ENCODE measurements at places on chromosomes 4 and X.

GRCh38 chr4:55925241-55925640 is 23.5 kb upstream of the CEP135 start:
- no peak for DNase-seq

GRCh38 chr4:64582492-64582891 is 173.2 kb upstream of the TECRL start:
- DNase-seq, result no peak

DNA sequence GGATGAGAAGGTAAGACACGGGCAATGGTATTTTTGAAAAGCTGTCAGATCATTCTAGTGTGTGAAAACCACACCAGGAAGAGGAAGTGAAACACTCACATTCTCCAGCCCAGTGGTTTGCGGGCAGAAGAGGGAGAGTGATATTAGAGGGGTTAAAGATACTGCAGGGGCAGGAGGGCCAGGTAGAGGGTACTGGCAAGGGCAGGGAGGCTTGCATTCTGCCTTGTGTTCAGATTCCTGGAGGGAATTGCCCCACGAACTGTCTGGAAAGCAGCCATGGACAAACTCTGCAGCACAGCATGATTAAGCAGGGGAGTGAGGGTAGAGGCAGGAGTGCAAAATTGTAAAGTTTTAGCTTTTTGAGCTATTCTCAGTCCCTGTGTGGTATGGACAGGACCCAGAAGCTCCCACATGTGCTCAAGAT is 30.9 kb downstream of the NIPAL1 start:
- no peak for DNase-seq

DNA sequence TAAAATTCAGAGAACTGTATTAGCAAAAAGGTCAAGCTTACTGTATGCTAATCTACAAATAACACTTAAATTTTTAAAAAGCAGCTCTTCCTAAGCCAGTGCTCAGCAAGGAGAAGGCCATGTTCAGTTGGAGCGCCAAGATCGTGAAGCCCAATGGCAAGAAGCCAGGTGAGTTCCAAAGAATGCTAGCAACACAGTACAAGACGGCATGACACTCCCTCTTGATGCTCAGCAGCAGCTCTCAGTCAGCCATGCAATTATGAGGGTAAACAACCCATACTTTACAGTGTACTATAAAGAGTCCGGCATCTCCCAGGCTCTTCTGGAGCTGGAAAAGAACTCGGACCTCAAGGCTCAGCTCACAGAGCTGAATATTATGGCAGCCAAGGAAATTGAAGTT is 34.9 kb downstream of the STX18 start:
- DNase-seq, result no peak

- DNase-seq, result no peak
Observed at GRCh38 chr4:29549342-29549741, 1170.8 kb upstream of the PCDH7 start.

- peak; percentile 14 for DNase-seq
Observed at GRCh38 chrX:140733766-140734342, 24.3 kb downstream of the LINC00632 start.

- no peak for DNase-seq
Observed at GRCh38 chr4:145773581-145774234, 93.8 kb downstream of the C4orf51 start.

DNA sequence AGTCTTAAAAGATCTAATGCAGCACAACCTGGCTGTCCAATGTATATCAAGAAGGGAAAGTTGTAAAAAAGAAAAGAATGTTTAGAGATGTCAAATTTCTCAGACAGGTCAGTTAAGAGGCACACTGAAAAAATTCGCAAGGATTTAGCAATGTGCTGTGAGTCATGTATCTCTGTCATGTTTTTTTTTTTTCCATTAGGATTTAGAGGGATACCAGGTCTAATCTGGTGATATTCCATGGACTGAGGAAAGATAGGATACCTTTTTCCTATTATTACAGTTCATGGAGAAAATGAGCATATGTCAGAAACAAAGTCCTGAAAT is 815.4 kb upstream of the PCDH10 start:
- DNase-seq, result no peak

DNA sequence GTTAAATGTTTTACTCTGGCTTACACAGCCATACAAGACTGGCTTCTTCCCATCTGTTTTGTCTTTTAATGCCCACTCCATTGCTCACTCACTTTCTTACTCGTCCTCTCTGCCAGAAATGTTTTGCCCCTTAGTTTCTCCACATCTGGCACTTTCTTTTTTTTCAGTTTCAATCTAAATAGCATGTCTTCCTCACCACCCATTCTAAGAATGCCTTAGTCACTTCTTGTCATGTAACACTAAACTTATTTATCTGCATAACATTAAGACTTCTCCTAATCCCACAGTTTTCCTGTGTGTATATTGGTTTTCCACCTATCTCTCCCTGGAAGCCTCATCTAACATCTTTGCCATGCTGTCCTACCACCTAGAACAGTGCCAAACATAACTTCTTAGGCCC is 119.3 kb downstream of the ADAMTS3 start:
- DNase-seq, result no peak

DNA sequence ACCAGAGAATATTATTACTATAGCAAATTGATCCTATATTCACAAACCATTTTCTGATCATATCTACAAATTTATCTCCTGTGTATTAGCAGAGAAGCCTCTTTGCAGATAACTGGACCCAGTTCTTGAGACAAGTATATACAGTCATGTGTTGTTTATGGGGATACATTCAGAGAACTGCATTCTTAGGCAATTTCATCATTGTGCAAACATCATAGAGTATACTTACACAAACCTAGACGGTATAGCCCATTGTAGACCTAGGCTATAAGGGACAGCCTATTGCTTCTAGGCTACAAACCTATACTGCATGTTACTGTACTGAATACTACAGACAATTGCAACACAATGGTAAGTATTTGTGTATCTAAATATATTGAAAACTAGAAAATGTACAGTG is 152.5 kb upstream of the SPANXN4 start:
- DNase-seq, result no peak

DNA sequence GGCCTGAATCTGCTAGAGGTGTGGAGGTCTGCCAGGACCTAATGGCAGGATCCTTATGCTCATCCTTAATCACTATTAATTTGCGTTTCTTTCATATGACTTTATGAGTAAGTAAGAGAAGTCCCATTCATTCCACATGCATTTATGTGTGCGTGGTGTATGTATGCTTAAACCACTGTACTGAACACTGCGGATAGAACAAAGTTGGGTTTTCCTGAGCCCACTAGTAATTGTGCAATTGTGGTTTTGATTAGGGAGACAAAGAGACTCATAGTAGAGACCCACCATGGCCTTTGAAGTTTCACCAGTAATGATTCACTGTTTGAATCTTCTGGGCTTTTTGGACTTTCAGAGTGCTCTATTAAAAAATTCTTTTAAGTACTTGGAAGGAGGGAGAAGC is 498.5 kb upstream of the DIPK2B start:
- DNase-seq, result no peak

DNA sequence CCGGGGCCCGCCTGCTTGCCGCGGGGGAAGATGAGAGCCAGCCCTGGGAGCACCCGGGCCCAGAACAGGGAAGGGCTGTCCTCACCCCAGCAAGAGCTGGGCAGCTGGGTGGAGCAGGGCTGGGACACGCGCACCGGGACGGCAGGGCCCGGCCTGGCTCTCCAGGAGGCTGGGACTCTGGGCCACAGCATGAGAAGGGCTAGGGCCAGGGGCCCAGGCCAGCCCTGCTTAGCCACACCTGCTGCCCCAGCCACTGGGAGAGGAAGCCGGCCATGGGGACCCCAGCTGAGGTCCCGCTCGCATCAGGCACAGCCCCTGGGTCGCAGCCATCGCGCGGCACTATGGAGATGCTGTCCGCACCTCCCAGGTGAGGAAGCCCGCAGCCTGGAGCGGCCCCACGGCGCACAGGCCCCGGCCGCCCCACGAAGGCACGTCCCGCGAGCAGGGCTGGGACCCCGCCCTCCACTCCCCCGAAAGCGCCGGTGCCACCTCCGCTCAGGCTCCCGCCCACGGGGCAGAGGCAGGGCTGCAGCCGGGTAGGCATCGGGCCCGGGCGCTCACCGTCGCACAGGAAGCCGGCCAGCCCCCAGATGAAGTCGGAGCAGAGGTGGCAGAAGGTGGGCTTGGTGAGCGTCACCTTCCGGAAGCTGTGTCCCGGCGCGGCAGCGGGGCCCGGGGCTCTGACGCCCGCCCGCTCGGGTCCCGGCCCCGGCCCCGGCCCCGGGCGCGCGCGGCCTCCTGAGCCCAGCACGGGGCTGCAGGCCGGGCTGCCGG is 531 bp downstream of the DGKQ start:
- no peak for DNase-seq

GRCh38 chrX:68669094-68669860 is 21.8 kb downstream of the STARD8 start:
- peak; percentile 32 for DNase-seq

DNA sequence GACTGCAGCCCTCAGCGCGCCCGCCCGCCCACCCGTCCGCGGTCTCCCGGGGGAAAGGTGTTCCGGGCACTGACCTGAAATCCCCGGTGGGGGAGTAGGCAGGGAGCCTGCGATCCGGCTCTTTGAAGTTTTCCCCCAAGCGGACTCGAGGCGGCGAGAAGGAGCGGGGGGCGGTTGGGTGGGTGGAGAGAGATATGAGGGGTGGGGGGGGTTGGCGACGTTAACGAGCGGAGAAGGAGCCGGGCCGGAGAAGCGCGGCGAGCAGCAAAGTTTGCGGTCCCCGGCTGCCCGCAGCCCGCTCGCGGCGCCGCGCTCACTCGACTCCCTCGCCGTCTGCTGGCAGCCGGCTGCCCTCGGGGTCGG is 636 bp downstream of the BCOR start:
- DNase-seq, result no peak

GRCh38 chr4:20264688-20265087 is 13.0 kb downstream of the SLIT2 start:
- no peak for DNase-seq

DNA sequence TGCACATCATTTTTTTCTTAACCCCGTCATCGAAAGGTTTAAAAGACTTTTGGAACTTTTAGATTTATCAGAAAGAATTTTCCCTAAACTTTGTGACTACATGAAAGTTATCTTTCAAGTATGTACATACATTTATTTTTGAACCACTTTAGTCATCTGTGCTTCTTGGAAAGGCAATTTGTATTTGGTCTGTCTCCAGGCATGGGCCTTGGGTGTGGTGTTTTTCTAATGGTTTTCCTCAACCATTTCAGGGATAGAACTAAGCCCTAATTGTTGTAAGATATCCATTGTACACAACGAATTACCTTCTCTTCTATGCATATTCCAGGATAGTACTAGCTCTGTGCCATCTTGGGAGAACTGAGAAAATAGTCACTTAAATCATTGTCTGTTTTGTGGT is 191.5 kb upstream of the RPL34 start:
- DNase-seq, result no peak

DNA sequence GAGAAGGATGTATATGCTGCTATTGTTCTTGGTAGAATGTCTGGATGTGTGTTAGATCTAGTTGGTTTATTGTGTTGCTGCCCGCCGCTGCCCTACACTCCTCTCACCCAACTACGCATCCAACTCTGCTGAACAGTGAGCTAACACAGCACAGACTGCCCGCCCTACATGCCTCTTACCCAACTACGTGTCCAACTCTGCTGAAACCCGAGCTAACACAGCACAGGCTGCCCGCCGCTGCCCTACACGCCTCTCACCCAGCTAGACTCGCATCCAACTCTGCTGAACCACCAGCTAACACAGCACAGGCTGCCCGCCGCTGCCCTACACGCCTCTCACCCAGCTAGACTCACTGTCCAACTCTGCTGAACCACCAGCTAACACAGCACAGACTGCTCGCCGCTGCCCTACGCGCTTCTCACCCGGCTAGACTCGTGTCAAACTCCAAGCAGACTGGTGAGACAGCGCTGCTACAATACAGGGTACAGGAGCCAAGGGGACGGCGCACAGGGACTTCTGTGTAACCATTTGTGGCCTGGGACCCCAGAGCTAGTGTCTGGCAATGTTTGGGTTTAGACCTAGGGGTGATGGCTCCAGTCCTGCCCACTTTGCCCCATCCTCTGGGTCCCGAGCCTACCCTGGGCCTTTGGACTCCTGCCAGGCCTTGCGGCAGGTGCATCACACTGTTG is 11.6 kb upstream of the CTBP1 start:
- DNase-seq, result no peak

DNA sequence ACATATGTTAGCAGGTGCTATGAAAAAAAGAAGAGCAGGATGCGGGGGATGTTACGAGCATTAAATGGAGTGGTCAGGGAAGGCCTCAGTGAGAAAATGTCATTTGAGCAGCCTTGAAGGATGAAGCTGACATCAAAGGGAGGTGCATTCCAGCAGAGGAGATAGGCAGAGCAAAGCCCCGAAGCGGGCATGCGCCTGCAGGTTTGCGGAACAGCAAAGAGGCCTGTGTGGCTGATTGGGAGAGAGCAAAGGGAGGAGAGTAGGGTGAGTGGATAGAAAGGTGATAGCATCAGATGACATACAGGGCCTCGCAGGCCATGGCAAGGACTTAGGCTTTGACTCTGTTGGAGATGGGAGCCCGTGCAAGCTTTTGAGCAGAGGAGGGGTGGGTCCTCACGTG is 95.4 kb upstream of the GPR50 start:
- no peak for DNase-seq

GRCh38 chrX:108397627-108398391 is 40.4 kb downstream of the COL4A6 start:
- DNase-seq, result no peak

GRCh38 chr4:77188498-77189220 is 31.7 kb downstream of the CCNG2 start:
- no peak for DNase-seq

- peak; percentile 66 for DNase-seq
Observed at GRCh38 chr4:143336781-143337599, at the start of gene GAB1. Gene GAB1, plus strand, starts transcription at chr4:143336876. Its CDS starts 313 bp downstream, at chr4:143337189.

GRCh38 chr4:133584714-133585113 is 435.6 kb downstream of the PCDH10 start:
- DNase-seq, result no peak

DNA sequence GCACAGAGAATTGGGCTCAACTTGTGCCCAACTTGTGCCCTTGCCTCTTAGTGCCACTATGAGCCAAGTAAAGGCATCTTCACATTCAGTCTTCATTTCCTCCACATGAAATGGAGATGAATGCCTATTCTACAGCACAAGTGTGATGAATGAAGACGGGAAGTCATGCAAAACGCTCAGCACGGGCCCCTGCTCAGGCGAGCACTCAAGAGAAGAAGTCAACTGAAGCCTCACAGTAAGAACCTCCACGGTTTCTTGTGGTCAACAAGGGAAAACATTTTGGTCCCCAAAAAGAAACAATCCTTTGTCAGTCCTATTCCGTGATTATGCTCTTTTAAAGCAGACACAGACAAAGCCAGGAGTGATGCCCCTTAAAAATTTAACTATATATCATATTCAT is 87.0 kb downstream of the IRF2 start:
- DNase-seq, result no peak

DNA sequence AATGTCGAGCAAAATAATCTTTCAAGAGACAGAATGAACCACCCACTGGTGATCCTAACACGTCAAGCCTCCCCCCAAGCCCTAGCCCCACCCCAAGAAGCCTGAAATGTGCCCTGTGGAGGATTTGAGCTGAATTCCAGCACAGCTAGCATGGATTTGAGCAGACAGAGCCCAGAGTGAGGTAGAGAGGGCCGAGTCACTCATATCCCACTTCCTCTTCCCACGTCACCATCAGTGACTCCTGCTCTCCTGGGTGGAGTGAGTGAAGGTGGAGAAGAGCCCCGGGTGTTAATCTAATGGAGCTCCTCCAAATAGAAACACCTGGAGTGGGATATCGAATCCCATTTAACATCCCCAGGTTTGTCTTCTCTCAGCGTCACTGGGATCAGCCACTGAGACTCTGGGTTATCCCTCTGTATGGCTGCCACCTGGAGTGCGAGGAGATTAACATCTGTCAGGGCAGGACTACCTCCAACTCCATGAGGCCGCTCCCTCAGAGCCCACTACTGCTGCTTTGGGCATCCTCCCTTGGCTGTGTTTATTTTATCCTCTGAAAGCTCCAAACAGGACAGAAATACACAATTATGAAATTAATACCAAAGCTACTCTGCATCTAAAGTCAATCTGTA is 136.6 kb downstream of the NWD2 start:
- no peak for DNase-seq

Data from neural crest cell (in vitro differentiated cells).